CD4-positive, alpha-beta T cell (primary cell): ENCODE measurements at places on chromosomes 1 and 21.

DNA sequence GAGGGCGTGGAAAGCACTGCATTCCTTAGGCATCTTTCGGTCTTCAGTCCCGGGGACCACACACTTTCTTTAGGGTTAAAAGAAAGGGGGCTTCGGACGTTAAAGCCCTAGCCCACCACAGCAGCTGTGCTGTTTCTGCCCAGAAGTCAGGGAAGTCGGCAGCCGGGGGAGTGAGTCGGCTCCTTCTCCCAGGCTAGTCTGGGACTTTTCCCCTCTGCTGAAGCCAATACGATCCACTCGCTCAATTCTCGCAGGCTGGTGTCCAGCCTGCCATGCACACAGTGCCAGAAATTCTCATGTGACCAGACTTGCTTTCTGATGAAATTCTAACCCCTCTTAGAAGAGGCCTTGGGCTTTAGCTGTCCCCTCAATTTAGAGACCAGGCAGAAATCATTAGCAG is 67.7 kb downstream of the BCAR3 start:
- no peak for DNase-seq

- no peak for DNase-seq
Measured at GRCh38 chr1:109441069-109441468, 14.8 kb upstream of the PSMA5 start.

DNA sequence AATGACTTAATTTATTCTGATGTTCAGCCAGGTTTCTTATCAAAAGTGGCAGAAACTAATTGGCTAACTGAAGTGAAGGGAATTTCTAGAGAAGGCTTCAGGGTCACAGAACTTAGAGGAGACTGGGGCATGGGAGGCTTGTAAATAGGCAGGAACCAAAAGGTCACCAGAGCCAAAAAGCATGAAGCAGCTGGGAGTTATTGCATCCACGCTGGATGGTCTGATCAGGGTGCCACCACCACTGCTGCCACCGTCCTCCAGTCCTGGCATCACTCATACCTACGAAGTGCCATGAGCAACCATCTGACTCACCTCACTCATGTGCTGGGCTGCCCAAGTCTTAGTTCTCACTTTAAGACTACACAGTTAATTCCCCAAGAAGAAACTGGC is 82.5 kb upstream of the DPH5 start:
- no peak for DNase-seq

DNA sequence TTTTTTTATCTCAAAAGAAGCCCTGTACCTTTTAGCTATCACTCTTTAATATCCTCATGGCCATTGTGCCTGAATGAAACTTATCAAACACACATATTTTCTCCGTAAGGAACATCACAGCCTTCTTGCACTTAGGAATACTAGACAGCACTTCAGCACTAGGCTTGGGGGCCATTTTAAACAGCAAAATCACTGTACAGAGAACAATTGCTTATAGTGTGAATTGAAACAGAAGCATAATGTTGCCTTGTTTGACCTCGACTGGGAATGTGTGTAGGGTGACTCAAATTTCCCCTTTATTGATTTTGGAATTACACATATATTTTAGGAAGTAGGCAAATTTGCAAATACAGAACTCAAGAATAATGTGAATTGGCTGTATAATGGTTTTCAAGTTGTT is 36.4 kb downstream of the KYAT3 start:
- no peak for DNase-seq

DNA sequence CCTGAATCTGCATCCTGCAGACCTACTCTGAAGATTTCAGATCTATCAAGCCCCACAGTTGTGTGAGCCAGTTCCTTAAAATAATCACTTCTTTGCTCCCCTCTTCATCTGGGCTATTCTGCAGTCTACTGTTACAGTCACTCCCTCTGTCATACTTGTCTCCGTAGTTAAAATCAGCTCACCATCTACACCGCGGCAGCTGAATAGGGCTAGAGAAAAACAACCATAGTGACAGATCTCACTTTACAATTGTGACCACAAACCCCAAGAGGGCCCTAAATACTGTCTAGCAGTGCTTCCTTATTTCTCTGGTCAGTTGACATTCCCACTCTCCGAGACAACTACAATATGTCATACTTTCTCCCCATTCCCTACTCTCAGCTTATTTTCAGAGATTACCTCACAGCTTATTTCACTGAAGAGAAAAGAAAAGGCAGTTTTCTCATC is 12.9 kb downstream of the DESI2 start:
- DNase-seq: no peak
